EL (cell line): ENCODE measurements at places on chromosomes 5 and 9.

- no peak for DNase-seq
These were observed 9.9 kb downstream of the BTNL9 start for GRCh38 chr5:181050016-181050415.

DNA sequence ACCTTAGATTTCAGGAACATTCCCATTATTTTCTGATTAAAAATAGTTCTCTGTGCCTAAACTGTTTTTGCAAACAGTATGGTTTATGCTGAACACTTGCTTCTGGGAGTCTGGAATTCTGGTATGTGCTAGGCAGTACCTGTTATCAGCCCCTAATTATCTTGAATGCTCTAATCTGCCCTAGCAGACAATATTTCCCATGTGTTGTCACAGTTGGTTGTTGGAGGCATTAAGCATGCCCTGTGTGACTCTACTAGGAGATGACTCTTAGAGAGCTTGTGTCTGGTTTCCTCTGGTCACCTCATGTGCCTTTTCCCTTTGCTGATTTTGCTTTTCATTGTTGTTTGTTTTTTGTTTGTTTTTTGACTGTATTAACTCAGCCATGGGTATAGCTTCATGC is 36.6 kb downstream of the UHRF2 start:
- no peak for DNase-seq

DNA sequence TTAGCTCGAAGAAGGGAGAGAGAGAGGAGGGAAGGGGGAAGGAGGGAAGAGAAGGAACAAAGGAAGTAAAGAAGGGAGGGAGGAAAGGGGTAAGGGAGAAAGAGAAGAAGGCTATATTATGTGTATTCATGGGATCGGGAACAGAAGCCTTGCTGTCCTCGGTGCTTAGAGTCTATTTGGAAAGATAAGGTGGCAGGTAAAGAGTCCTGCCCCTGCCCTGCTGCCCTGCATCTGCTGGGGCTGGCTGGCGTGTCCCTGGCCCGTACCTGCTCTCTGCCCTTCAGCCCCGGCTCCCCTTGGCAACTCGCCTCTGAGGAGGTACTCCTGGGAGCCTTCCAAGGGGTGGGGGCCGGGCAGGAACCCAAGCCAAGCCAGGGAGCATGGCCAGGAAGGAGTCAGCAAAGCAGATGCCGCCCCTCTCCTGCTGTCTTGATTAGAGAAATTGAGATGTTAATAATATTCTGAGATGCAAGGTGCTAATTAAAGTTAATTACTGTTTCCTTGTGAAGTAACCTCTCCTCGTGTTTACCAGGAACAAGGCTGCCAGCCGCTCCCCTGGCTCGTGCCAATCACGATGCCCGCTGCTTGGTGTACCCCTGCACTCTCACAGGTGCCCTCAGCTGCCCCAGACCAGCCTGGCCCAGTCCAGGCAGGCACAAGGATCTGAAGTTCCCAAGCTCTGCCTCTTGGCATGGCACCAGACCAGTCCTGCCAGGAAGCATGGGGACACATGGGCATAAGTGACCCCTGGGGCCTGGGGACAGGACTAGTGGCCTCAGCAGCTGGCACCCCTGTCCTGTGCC is 36.6 kb downstream of the PCDH1 start:
- DNase-seq = no peak

GRCh38 chr9:118529624-118530214 is 825.5 kb downstream of the TLR4 start:
- DNase-seq = no peak

DNA sequence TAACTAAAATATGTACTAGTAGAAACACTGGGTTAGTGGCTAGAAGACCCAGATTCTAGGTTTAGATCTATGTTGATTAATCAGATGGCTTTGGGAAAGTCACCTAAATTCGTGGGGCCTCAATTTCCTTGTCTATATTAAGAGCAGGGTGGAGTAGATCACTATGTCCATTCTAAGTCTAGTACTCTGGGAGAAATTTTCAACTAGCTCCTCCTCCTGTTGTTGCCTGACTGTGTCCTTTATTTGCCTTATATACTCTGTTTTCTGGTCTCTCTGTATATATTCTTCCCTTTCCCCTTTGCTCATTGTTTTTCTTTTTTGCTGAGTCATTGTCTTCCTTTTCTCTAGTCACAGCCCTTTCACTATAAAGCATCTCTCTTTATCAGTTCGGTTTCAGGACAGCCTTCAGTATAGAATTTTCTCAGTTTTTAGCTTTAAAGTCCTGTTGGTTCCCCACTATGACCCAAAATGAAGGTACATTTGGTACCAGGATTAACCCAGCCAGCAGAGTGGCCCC is 44.5 kb upstream of the CDH6 start:
- DNase-seq = no peak

GRCh38 chr5:138354926-138355378 is 2.5 kb downstream of the KDM3B start:
- peak; percentile 88 for DNase-seq

DNA sequence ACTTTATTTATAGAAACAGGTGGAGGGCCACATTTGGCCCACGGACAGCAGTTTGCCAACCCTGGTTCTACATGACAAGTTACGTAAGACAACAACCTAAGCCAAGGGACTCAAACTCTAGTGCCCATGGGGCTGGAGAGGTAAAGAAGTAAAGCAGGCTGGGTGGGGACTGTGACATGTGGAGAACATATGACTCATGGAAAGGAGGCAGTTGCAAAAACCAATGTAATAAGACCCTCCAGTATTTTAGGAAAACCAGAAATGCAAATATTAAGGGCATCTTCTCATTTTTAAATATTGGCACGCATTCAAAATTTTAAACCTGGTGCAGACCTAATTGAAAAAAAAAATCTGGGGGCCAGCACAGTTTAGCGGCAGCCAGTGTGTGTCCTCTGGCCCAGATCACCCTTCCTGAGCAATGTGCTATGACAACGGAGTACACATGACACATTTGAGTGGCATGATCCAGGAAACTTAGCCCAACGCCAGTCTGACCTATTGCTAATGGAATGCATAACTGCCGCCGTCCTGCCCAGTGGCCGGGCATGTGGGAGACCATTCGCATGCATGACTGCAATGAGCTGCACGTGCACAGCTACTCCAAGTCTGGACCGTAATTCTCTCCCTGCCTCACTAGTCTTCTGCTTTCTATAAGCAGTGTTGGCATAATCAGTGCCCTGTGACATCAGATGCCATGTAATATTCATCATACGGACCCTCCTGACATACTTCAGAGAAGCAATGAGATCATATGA is 97.2 kb downstream of the SH3TC2 start:
- DNase-seq = peak; percentile 99

DNA sequence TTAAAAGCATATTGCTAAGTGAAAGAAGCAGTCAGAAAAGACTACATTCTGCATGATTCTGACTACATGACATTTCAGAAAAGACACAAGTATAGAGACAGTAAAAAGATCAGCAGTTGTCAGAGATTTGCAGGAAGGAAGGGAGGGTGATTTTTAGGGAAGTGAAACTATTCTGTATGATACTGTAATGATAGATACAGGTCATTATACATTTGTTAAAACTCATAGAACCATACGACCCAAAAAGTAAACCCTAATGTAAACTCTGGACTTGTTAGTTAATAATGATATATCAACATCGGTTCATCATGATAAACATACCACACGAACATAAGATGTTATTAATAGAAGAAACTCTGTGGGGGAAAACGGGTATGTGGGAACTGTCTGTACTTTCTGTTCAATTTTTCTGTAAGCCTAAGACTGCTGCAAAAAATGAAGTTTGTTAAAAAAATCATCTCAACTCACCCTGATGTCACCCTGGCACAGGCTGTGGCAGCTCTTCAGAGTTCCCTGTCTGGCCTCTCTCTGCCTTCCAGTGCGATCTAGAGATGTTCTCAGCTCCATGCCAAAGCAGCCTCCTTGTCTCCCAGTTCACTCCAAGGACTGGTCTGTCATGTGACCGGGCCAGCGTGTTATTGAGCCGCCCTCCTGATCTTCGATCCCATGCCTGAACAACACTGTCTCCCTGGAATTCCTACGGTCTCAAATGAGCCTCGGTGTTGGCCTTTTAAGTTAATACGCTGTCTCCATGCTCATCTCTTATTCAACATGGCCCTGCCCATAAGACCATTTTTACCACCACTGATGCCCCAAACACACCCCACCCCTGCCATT is 35.4 kb downstream of the PRLR start:
- no peak for DNase-seq

- no peak for DNase-seq
These were observed 255.1 kb downstream of the MAST4 start for GRCh38 chr5:66851306-66851705.

DNA sequence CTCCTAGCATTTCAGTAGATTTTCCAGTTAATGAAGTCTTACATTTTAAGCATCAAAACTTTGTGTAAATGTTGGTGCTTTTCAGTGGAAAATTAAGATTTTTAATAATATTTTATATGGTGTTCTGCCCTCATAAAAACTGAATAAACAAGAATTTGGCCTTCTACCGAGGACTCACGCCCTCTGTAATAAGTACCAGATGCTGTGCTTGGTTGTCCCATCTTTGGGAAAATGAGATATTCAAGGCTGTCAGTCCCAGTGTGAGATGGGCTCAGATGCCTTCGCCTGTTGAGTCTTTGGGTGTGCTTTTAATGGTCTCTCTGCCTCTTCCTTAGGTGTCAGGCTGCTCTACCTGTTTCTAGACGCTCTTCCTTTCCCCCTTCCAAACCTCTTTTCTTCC is 28.7 kb downstream of the GALNT12 start:
- no peak for DNase-seq

DNA sequence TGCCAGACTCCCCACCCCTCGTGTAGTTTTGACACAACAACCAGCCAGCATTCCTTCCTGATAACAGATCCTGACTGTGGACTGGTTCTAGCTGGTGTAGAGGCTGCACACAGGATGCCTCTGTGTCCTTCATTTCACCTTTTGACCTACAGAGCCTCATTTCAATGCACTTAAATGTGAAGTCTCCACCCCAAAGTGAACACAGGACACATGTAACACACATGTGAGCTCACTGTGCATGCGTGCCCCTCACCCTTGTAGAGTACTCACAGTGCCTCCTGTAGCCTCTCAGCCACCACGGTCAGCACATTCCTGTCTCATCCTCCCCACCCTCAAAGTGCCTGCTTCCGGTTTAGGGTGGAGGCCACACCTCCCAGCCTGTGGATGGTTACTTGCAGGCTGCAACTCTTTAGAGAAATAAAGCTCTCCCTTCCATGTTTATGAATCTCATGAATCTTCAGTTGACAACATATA is 11.6 kb upstream of the NKD2 start:
- peak; percentile 22 for DNase-seq

GRCh38 chr9:25396828-25397227 is 281.4 kb downstream of the TUSC1 start:
- DNase-seq = no peak

DNA sequence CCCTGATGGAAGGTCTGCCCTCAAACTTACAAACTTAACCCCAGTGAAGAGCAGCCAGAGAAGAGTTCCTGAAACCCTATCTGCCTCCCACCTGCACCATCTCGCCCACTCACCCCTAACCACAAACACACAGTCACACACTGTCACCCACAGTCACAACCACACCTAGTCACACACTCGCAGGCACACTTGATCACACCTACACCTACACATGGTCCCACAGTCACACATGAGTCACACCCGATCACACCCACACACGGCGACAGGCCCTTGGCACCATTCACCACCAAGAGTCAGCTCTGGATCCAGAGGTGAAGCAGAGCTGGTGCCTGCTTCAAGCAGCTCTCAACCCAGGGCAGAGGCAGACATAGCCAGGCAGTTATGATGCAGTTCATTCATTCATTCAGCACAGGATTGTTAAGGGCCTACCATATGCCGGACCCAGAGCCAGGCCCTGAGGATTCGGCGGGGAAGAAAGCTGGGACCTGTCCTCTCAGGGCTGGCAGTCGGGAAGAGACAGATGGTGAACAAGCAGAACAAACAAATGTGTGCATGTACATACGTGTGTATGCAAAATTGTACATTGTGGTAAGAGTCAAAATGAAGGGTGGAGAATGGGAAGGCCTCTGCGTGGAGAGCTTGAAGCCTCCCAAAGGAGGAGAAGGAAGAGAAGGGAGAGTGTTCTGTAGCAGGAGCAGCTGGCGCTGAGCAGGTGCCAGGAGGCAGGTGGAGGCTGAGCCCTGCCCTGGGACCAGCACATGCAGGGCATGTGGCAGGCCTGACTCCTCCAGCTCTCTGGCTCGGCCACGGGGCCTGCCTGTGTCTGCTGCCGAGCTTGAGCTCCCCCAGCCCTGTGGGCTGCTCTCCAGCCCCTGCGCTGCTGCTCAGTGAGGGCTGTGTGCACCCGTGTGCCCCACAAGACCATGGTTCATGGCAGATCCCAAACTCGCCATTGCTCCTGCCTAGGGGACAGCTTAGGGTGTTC is 6.4 kb downstream of the TSPAN17 start:
- DNase-seq = no peak

GRCh38 chr9:20683351-20684034 is 566 bp upstream of the FOCAD start:
- DNase-seq = peak; percentile 75

DNA sequence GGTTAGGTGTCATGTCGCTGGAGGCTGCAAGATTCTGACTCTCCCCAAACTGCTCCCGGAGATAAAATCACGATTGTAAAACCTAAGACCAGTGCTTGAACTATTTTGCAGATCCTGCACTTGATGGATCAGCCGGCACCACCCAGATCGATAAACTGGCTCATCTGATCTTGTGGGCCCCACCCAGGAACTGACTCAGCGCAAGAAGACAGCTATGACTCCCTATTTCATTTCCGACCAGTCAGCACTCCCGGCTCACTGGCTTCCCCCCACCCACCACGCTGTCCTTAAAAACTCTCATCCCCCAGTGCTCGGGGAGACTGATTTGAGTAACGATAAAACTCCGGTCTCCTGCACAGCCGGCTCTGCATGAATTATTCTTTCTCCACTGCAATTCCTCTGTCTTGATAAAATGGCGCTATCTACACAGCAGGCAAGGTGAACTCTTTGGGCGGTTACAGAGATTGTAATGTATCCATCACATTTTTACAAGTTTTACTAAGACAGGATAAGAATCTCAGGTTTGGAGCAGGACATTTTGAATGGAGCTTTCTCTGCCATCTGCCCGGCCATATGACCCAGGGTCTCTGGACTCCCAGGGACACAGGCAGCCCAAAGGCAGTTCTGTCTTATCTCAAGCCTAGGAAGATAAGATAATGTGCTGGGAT is 10.6 kb upstream of the PPP1R26 start:
- DNase-seq = peak; percentile 72

DNA sequence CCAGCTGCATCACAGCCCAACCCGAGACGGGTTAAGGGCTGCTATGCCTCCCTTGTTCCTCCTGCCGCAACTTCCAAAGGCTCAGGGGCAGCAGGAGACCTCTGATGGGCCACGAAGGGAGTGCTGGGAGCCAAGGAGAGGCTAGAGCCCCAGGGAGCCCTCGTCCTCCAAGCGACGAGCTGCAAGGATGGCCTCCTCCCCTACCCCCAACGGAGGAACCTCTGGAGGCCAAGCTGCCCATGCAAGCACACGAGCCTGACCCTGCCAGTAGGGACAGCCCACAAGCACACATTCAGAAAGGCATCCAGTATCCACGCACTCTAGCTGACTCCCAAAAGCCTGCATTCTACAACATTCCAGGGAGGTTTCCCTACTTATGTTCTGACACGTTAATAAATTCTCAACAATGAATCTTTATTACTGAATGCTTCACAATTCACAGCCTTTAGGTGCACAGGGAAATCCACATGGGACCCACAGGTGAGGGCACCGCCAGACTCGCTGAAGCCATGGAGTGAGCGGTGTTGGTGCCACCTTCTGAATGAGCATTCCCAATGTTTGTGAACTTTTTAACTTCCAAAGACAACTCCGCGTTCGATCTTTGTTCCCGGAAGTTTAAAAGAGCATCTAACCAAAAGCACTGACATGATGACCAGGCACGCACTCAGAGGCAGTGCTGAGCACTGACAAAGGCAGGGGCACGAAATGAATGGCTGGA is 28.7 kb downstream of the IPPK start:
- no peak for DNase-seq
